ENCODE measurements at places on chromosomes 2 and 18.
A peak's percentile ranks its signal among the peaks of the same experiment; 100 is the strongest.

DNA sequence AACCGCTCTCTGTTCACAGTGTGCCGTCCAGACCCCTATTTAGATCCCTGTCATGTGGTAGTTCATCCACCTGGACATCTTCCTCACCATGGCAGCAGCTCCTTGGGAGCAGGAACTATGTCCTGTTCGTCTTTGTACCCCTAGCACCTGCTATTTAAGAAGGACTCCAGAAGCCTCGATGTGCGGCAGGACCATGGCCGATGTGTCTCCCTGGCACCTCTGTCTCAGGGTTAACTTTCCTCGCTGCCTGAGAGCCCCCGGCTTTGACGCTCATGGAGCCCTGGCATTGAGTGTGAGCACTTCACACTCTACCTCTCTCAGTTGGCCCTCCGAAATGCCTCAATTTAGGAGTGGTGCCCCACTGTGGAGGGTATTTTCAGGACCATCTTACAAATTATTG lies 152.0 kb downstream of the FAM210A start:
- no peaks in the 10 kb centered on the region for H3K36me3 ChIP-seq
- DNase-seq, result no peak
- H3K27ac ChIP-seq, result no peak overlapping the region
- H3K4me3 ChIP-seq, result no peak overlapping the region
- no peaks in the 10 kb centered on the region for H3K27me3 ChIP-seq

GRCh38 chr18:34322365-34323289 lies 97.9 kb upstream of the NOL4 start:
- peak; percentile 89 for DNase-seq
- H3K4me3 ChIP-seq, result no peak overlapping the region
- no peaks in the 10 kb centered on the region for H3K36me3 ChIP-seq
- no peak overlapping the region for H3K27ac ChIP-seq
- no peaks in the 10 kb centered on the region for H3K4me1 ChIP-seq

DNA sequence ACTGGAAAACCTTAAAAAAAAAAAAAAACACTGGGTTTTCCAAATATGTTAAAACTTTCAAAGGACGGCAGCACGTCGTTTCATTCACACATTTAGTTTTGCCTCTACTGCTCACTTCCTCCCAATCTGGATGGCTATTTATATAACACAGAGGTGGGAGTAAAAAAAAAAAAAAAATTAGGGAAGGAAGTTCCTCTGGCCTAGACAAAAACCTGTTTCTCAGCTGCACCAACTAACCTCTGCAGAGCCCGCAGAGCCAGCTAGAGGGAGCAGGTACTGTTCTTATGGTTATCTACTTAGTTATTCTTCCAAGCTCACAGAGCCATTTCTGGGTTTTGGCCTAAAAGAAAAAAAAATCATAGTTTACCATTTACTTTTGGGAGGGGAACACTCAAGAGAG lies 28.1 kb downstream of the SLC1A4 start:
- peak; percentile 60 for DNase-seq
- no peaks in the 10 kb centered on the region for H3K36me3 ChIP-seq
- no peak overlapping the region for H3K27ac ChIP-seq
- H3K4me1 ChIP-seq, result peaks cover 11% of the 10 kb centered on the region
- H3K4me3 ChIP-seq, result no peak overlapping the region
- no peaks in the 10 kb centered on the region for H3K27me3 ChIP-seq

DNA sequence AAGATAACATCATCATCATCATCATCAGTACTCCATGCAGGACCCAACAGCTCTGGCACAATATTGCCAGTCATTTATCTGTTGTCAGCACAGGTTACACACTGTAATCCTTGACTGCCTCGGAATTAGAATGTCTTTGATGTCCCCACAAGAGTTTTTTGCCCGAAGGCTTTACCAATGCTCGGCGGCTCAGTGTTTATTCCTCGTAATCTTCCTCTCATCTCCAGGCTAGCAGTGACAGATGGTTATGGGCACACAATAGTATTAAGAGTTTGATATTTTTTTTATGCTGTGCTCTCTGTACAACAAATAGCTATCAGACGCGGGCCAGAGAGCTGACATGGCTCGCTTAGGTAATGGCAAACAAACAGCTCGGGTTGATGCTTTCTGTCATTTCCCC lies 515.2 kb downstream of the ZEB2 start:
- H3K27ac ChIP-seq, result no peak overlapping the region
- no peaks in the 10 kb centered on the region for H3K27me3 ChIP-seq
- DNase-seq, result no peak
- no peak overlapping the region for H3K4me3 ChIP-seq

GRCh38 chr18:73286584-73286983 lies 418.8 kb upstream of the NETO1 start:
- H3K4me3 ChIP-seq, result no peak overlapping the region
- no peak overlapping the region for H3K27ac ChIP-seq
- H3K27me3 ChIP-seq, result no peaks in the 10 kb centered on the region
- H3K4me1 ChIP-seq, result no peaks in the 10 kb centered on the region

DNA sequence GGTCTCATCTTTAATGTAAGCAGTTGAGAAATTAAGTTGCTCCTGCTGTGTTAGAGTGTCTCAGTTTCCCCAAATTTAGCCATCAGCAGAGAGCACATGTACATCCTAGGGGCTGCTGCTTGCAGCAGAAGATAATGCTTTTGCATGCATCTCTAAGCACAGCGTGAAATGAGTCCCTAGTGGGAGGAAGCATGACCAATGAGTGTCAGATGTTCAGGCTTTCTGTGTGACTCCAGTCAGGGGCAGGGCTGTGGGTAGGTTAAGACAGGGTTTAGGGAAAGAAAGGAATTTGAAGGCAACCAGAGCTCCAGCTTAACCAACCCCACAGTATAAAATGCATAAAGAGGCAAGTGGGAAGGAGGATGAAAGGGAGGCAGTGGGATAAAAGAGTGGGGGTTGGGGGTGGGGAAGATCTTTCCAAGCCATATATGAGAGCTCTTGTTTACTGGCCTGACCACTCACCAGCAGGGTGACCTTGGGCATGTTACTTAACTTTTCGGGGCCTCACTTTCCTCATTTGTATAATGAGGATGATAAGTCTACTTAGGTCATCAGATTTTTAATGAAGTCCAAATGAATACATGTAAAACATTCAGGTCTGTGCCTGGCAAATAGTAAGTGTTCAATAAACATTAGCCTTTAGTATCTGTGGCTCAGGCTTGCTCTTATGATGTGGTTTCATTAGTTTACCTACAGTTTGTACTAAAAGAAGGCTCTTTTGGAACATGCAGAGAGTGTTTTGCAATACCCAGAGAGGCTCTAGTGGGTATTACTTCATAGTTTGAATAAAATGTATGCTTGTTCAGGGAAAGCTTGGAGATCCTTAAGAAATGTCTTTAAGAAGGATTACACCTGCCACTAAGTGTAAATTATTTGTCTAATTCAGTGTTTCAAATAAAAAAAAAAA lies 42.7 kb upstream of the PELI1 start:
- H3K27ac ChIP-seq, result no peak overlapping the region
- no peaks in the 10 kb centered on the region for H3K36me3 ChIP-seq
- peaks cover 44% of the 10 kb centered on the region for H3K4me1 ChIP-seq
- no peak for DNase-seq
- no peak overlapping the region for H3K4me3 ChIP-seq

DNA sequence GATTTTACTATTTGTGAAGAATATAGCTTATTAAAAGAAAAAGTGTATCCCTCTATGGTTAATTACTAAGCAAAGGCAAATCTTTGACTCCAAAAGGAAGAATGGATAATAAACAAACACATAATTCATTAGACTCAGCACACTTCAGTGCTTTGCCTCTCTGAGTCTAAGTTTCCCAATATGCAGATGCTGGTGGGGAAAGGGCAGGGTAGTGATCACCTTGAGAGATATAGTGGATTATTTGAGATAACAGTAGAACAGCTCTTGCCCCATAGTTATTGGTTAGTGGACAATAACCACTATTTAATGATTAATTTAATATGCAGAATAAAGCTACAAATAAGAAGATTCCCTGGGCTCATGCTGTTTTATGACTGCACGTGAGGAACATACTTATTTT lies 98.2 kb upstream of the SLC8A1 start:
- no peaks in the 10 kb centered on the region for H3K27me3 ChIP-seq
- H3K4me1 ChIP-seq, result no peaks in the 10 kb centered on the region
- no peaks in the 10 kb centered on the region for H3K36me3 ChIP-seq

DNA sequence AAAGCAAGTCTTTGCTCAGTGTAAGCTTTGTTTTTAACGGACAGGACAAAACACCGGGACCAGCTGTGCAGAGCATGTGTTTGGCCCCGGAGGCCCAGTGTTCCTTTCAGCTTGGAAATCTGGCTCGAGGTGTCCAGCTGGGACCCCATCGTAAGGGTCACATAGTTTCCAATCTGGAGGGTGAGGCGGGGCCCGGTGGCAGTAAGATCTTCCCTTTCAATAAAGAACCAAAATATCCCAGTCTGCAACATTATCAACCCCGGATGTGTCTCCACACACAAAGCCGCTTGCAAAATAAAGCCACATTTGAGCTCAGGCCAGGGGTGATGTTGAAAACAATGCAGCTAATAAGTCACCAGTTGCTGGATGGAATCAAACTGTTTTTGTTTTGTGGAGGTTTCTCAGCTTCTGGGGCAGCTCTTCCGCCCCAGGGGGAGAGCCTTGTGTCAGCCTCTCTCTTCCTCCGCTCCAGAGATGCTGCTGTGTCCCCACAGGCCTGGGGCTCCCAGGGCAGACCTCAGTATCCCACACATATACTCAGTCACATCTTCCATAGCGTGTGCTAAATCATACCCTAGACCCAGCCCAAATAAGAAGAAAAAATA lies 138.6 kb upstream of the GLI2 start:
- peaks cover 11% of the 10 kb centered on the region for H3K4me1 ChIP-seq
- no peak for DNase-seq
- no peaks in the 10 kb centered on the region for H3K27me3 ChIP-seq
- no peaks in the 10 kb centered on the region for H3K36me3 ChIP-seq

DNA sequence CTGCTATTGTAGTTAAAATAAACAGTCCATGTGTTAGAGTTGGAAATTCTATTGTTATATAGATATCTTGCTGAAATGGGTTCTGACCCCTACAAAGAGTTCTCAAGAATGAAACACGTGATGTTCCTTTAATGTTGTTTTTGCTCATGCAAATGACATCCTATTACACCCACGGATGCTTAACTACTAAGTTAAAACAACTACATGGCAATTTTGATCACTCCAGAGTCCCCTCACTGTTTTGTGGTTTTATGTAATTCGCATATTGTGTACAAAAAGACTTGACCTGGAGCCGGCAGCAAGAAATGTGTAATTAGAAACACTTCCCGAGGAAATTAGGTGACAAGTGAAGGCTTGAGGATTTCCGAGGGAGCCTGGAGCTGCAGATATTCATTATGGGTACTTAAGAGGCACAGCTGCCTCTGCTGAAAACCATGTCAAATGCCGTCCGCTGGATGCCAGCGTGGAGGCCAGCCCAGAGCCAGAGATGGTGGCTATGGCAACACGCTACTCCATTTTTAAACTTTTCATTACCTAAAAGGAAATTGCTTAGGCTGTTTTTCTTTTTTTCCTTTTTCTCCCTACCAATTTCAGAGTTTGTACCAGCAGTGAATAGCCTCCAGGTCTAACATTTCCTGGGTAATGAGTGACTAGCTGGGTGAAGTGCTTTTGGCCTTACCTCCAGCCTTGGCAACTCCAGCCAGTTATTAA lies 21.0 kb upstream of the CABLES1 start:
- no peaks in the 10 kb centered on the region for H3K36me3 ChIP-seq
- peaks cover 9% of the 10 kb centered on the region for H3K4me1 ChIP-seq
- H3K27ac ChIP-seq, result no peak overlapping the region
- no peak overlapping the region for H3K4me3 ChIP-seq
- DNase-seq, result no peak

- H3K27me3 ChIP-seq, result no peaks in the 10 kb centered on the region
- DNase-seq, result no peak
- H3K27ac ChIP-seq, result no peak overlapping the region
Measured at GRCh38 chr2:158060835-158061435, 40.7 kb upstream of the UPP2 start.

DNA sequence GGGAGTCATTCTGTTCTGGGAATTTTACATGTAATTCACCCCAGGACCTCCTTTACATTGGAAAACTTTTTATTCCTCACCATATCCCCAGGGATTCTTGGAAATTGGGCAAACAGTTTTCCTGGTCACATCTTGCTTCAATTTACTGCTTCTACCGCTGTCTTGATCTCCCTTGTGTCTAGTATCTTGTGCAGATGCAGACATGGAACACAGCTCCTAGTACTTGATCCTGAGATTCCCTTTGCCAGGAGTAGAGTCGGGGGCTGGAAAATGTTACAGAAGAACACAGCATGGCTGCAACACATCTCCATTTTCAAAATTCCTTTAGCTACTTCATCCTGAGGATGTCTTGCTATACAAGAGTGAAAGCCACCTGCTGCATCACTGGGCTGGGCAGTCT lies 472.8 kb downstream of the PLCL1 start:
- H3K27me3 ChIP-seq, result no peaks in the 10 kb centered on the region
- no peak overlapping the region for H3K4me3 ChIP-seq
- no peak for DNase-seq
- no peaks in the 10 kb centered on the region for H3K36me3 ChIP-seq
- no peaks in the 10 kb centered on the region for H3K4me1 ChIP-seq
- no peak overlapping the region for H3K27ac ChIP-seq

GRCh38 chr2:57209799-57210198 lies 836.8 kb upstream of the VRK2 start:
- no peaks in the 10 kb centered on the region for H3K27me3 ChIP-seq
- H3K36me3 ChIP-seq, result no peaks in the 10 kb centered on the region
- H3K4me3 ChIP-seq, result no peak overlapping the region

- no peak overlapping the region for H3K27ac ChIP-seq
- no peaks in the 10 kb centered on the region for H3K4me1 ChIP-seq
Measured at GRCh38 chr2:140701726-140702125, 1429.1 kb downstream of the LRP1B start.

DNA sequence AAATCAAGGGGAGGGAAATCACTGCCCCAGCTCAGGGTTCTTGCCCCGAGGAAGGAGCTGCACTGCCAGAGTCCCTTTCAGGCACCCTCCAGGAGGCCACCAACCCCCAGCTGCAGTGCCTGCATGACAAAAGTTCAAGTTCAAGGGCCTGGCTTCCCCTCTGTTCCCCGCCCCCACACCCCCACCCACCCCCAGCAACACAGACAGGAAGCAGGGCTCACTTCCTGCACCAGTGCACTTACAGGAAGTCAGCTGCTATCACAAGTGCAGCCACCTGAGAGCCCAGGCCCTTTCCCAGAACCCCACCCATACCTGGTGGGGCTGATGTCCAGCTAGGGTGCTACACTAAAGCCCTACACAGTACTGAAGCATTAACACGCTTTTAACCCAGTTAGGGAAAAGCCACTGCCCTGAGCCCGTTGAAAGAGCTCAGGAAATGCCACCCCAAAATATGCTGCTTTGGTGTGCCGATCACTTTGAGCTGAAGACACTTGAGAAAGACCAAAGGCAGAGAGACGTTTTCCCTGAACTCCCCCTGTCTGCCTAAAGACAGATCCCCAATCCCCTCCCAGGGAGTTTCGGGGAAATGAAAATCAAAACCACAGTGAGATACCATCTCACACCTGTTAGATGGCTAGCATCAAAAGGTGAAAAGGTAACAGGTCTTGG lies 109.9 kb upstream of the CAB39 start:
- H3K27ac ChIP-seq, result no peak overlapping the region
- H3K36me3 ChIP-seq, result no peaks in the 10 kb centered on the region
- DNase-seq, result no peak
- H3K4me1 ChIP-seq, result peaks cover 9% of the 10 kb centered on the region

- DNase-seq, result peak; percentile 89
- peaks cover 19% of the 10 kb centered on the region for H3K4me1 ChIP-seq
- H3K36me3 ChIP-seq, result 0 out of 2 replicates have a peak, but pooled peaks cover 4% of the 10 kb centered on the region
Measured at GRCh38 chr2:216666461-216667233, 28.7 kb downstream of the IGFBP5 start.

GRCh38 chr2:112150851-112151250 lies 12.7 kb downstream of the FBLN7 start:
- no peak overlapping the region for H3K4me3 ChIP-seq
- H3K27ac ChIP-seq, result no peak overlapping the region
- no peaks in the 10 kb centered on the region for H3K27me3 ChIP-seq
